ENCODE measurements at places on chromosomes 1 and 21. TPM values are rescaled to one million over a fixed set of nuclear protein-coding genes. Genes with fewer than 3 reads are reported as not detected.
A peak's percentile ranks its signal among the peaks of the same experiment; 100 is the strongest.

DNA sequence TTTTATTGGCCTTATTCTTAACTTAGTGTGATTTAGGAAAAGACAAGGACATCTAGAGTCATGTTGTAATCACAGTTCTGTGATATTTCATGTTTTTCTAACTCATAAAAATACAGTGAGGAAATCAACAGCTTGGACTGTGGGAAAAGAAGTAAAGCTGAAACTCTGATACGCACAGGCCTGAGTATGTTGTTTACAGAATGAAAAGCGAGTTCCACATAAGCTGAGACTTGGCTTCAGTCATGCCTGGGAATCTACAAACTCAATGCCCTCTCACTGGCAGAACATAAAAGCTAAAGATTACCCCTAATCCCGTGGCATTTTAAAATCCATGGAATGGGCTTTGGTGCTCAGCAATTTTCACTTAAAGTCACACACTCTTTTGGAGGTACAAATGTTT, 23.6 kb upstream of the ATP5PO start:
- no peaks in the 10 kb centered on the region for H3K27me3 ChIP-seq
- H3K36me3 ChIP-seq, result no peaks in the 10 kb centered on the region
- DNase-seq, result no peak
- no peaks in the 10 kb centered on the region for H3K4me1 ChIP-seq
- H3K27ac ChIP-seq, result no peak overlapping the region
- H3K4me3 ChIP-seq, result no peak overlapping the region

DNA sequence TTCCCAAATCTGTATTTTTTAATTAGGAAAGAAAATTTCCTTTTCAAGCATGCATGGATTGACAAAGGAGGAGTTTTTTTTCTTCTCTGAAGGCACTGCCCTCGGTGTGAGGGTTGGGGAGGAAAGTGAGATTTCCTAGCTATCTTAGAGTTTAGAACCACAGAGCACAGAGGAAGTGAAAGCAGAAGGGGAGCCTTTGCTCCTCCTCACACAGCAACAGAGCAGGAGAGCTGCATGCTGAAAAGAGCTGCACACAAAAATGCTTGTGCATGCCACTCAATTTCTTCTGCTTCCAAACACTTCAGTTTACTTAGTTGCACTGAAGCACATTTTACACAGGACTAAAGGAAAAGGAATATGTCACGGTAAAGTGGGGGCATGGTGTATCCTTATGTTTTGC, 308.1 kb downstream of the GPATCH2 start:
- H3K27me3 ChIP-seq, result no peaks in the 10 kb centered on the region
- H3K36me3 ChIP-seq, result no peaks in the 10 kb centered on the region
- H3K27ac ChIP-seq, result no peak overlapping the region

Gene CD48
- total RNA-seq, result 33.6 TPM

GRCh38 chr1:46489638-46490405, at the start of gene DMBX1:
Gene DMBX1 (plus strand): TSS chr1:46489836. CDS start chr1:46507011, 17,175 bp downstream.
- H3K27ac ChIP-seq, result no peak within 1 kb of the TSS
- peaks cover 11% of the 10 kb centered on the region for H3K27me3 ChIP-seq
- no peak within 1 kb of the TSS for H3K4me3 ChIP-seq
- H3K36me3 ChIP-seq, result no peaks in the 10 kb centered on the region

GRCh38 chr21:35249636-35250035, 200.5 kb upstream of the RUNX1 start:
- no peaks in the 10 kb centered on the region for H3K4me1 ChIP-seq
- no peak for DNase-seq
- H3K27ac ChIP-seq, result no peak overlapping the region
- H3K36me3 ChIP-seq, result no peaks in the 10 kb centered on the region
- no peaks in the 10 kb centered on the region for H3K27me3 ChIP-seq
- H3K4me3 ChIP-seq, result no peak overlapping the region

Gene ATP1A2
- 4.8 TPM for total RNA-seq

- no peak for DNase-seq
- no peak overlapping the region for H3K27ac ChIP-seq
- H3K4me3 ChIP-seq, result no peak overlapping the region
- H3K27me3 ChIP-seq, result no peaks in the 10 kb centered on the region
Observed at GRCh38 chr1:54459140-54459539, 52.9 kb upstream of the SSBP3 start.

Gene PTGFR
- total RNA-seq, result 4.8 TPM

- H3K27ac ChIP-seq, result no peak overlapping the region
- no peaks in the 10 kb centered on the region for H3K27me3 ChIP-seq
- H3K36me3 ChIP-seq, result no peaks in the 10 kb centered on the region
- no peak overlapping the region for H3K4me3 ChIP-seq
- no peaks in the 10 kb centered on the region for H3K4me1 ChIP-seq
Observed at GRCh38 chr21:34639250-34639649, 24.3 kb upstream of the RCAN1 start.

Gene ITLN1
- total RNA-seq, result 1.6 TPM

DNA sequence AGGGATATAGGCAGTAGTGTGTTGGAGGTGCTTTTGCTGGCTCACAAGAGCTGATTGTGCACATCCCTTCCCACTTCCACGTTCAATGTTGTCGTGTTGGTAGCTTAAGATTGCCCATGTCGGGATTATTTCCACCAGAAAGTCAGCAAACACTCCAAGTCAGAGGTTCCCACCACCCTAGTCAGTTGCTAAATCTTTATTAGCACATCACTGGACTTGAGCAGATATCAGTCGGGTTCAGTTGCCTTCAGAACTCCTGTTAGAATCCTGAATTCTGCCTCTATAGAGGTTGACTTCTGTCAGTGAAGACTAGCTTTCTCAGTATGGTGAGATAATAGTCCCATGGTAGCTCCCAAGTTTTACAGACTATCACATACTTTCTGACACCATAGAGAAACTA, 10.5 kb downstream of the AGL start:
- H3K4me3 ChIP-seq, result no peak overlapping the region
- no peaks in the 10 kb centered on the region for H3K27me3 ChIP-seq
- no peaks in the 10 kb centered on the region for H3K36me3 ChIP-seq
- no peaks in the 10 kb centered on the region for H3K4me1 ChIP-seq
- no peak for DNase-seq
- no peak overlapping the region for H3K27ac ChIP-seq

GRCh38 chr1:18927082-18927653, 24.8 kb upstream of the ALDH4A1 start:
- H3K36me3 ChIP-seq, result no peaks in the 10 kb centered on the region
- no peak for DNase-seq
- H3K4me3 ChIP-seq, result no peak overlapping the region
- H3K27ac ChIP-seq, result peak overlapping the region; percentile 63

Gene HSF2BP
- 0.60 TPM for total RNA-seq

Gene HRNR
- not detected for total RNA-seq

Gene CD101
- total RNA-seq, result 2.2 TPM

GRCh38 chr1:117802531-117803257, 126.7 kb downstream of the GDAP2 start:
- no peak overlapping the region for H3K4me3 ChIP-seq
- no peaks in the 10 kb centered on the region for H3K27me3 ChIP-seq
- H3K27ac ChIP-seq, result no peak overlapping the region
- no peaks in the 10 kb centered on the region for H3K36me3 ChIP-seq
- no peak for DNase-seq
- H3K4me1 ChIP-seq, result no peaks in the 10 kb centered on the region
